ENCODE measurements at places on chromosomes 13 and 19.

DNA sequence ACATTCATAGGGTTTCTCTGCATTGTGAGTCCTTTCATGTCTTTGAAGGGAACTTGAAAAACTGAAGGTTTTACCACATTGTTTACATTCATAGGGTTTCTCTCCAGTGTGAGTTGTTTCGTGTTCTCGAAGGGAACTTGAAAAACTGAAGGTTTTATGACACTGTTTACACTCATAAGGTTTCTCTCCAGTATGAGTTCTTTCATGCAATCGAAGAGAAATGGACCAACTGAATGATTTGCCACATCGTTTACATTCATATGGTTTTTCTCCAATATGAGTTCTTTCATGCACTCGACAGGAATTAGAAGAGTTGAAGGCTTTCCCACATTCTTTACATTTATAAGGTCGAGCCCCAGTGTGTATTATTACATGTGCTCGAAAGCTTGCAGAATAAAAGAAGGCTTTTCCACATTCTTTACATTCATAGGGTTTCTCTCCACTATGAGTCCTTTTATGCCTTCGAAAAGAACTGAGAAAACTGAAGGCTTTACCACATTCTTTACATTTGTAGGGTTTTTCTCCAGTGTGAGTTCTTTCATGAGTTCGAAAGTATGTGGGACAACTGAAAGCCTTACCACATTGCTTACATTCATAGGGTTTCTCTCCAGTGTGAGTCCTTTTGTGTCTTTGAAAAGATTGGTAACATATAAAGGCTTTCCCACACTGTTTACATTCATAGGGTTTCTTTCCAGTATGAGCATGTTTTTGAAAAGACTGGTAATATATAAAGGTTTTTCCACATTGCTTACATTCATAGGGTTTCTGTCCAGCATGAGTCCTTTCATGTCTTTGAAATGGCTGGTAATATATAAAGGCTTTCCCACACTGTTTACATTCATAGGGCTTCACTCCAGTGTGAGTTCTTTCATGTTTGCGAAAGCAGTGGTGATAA lies 20.7 kb downstream of the ZNF14 start:
- DNase-seq = no peak

- no peak for DNase-seq
These were observed 3.0 kb downstream of the TM6SF2 start for GRCh38 chr19:19269952-19270694.

DNA sequence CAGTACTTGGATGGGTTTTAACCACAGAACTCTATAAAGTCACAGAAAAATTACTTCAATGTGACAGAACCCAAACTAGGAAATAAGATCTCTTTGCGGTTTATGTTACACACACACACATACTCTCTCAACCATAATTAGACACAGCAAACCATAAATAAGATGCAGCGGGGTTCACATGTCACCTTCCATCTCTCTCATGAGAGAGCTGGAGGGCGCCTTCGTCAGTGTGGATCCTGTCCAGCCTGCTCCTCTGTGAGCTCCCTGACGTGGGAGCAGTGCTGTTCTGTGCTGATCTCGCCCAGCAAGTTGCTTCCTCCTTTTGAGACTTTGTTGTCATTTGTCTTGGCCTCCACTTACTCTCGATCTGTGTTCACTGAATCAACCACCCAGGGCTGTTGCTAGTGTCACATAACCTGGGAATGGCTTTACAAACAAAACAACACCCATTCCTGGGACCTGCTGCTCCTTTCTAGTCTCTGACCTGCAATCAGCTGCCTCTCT lies 204.9 kb upstream of the KL start:
- no peak for DNase-seq

- DNase-seq = no peak
These were observed 107.1 kb upstream of the UQCRFS1 start for GRCh38 chr19:29320086-29320485.

DNA sequence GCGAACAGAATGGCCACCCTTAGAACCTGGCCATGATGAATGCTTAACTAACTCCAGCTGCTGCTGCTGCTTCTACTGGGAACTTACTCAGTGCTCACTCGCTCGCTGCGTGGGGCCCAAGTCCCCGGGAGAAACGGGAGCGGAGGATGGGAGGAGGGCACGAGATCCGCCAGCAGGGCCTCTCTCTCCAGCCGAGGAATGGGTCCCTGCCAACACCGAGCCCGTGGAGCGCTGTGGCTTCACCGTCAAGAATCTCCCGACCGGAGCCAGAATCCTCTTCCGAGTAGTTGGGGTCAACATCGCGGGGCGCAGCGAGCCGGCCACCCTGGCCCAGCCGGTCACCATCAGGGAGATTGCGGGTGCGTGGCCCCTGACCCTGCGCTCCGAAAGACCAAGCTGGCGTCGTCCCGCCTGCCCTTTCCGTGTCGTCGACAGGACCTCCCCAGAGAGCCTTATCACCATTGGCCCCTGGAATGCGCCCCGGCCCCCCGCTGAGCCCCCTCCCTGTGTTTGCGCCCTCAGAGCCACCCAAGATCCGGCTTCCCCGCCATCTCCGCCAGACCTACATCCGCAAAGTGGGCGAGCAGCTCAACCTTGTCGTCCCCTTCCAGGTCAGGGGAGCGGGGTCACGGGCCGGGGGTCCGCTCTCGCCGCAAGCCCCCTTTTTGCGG lies 17.8 kb upstream of the EMC10 start:
- no peak for DNase-seq

DNA sequence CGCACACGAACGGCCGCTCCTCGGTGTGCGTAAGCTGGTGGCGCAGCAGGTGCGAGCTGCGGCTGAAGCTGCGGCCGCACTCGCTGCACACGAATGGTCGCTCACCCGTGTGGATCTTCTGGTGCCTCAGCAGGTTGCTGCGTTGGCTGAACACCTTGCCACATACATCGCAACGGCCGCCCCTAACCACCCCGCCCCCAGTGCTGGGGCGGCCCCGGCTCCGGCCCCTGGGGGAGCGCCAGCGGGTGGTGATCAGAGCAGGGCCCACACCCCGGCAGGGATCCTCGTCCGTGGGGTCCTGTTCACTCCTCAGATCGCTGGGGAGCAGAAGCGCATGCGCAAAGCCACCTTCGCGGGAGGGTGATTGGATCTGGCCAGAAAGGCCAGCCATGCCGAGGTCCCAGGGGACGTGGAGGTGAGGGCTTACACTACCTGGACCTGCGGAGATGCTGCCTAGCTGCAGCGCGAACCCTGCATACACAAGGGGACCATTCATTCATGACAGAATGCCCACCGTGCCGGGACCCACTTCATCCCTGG lies 4.7 kb upstream of the UBE2M start:
- DNase-seq = no peak

DNA sequence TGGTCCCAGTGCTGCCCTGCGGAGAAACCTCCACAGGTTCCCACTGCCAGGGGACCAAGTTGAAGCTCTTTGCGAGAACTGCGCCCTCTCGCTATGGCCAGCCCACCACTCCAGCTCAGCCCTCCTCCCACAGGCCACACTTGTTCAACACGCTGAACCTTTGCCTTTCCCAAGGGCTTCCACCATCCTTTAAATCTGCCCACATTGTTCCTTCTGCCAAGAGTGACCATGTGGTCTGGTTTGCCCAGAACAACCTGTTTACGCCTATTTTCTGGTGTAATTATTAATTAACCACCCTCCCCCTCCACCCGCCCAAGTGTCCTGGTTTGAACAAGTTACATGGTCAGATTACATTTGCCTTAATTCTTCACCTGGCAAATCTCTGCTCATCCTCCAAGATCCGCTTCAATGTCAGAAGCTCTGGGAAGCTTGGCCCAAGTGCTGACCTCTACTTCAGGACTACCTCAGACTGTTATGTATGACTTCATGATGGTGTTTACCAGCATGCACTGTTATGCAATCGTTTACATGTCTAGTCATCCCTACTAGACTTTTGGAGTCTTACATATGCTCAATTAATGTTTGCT lies 12.0 kb upstream of the USP12 start:
- no peak for DNase-seq

DNA sequence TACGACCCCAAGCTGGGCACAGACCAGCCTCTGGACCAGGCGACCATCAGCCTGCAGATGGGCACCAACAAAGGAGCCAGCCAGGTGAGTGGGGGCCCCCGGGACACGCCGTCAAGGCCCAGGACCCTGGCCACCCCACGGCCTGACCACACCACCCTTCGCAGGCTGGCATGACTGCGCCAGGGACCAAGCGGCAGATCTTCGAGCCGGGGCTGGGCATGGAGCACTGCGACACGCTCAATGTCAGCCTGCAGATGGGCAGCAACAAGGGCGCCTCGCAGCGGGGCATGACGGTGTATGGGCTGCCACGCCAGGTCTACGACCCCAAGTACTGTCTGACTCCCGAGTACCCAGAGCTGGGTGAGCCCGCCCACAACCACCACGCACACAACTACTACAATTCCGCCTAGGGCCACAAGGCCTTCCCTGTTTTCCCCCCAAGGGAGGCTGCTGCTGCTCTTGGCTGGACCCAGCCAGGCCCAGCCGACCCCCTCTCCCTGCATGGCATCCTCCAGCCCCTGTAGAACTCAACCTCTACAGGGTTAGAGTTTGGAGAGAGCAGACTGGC lies 9.6 kb downstream of the ELOF1 start:
- no peak for DNase-seq

DNA sequence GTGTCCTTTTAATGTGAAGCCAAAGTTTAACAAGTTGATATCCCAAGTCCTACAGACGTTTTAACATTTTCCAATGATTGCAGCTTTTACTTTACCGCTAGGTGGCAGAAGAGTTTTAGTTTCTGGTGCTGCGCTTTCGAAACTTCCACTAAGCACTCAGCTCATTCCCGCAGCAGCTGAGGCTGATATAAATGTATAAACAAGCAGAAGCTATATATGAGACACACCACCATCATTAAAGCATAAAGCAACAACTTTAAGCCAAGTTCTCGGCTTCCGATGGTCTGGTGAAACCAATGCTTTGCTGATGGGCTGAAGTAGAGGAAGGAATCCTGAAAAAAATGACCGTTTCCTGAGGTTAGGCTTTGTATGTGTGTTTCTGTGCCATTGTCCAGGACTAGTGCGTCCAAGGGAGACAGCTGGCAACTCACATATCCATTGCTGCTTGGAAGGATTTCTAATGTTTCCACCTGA lies 753.9 kb downstream of the OLFM4 start:
- no peak for DNase-seq

- DNase-seq = no peak
These were observed 20.5 kb upstream of the STRN4 start for GRCh38 chr19:46766569-46767317.

GRCh38 chr13:46172531-46172991 lies 9.4 kb downstream of the LCP1 start:
- no peak for DNase-seq

DNA sequence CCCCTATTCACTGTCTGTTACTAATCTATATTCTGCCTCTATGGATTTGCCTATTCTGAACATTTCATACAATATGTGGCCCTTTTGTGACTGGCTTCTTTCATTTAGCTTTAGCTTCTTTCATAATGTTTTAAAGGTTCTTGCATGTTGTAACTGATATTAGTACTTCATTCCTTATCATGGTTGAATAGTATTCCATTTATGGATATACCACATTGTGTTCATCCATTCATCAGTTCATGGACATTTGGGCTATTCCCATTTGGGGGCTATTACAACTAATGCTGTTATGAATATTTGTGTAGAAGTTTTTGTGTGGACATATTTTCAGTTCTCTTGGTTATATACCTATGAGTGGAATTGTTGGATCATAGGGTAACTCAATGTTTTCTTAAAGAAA lies 44.4 kb upstream of the TDRD3 start:
- no peak for DNase-seq

DNA sequence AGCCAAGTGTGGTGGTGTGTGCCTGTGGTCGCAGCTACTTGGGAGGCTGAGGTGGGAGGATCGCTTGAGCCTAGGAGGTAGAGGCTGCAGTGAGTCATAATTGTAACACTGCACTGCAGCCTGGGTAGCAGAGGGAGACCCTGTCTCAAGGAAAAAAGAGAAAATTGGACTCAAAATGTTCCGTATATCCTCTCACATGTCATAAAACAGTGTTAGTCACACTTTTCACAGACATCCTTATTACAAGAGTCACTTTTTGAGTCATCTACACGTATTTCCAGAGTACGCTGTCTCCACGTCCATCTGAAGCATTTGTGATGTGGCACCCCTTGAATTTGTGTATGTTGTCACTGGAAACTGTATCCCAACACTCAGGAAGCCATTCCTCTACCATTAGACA lies 133.0 kb downstream of the SIPA1L3 start:
- DNase-seq = no peak

- no peak for DNase-seq
These were observed 182.2 kb downstream of the FOXO1 start for GRCh38 chr13:40484101-40484800.

DNA sequence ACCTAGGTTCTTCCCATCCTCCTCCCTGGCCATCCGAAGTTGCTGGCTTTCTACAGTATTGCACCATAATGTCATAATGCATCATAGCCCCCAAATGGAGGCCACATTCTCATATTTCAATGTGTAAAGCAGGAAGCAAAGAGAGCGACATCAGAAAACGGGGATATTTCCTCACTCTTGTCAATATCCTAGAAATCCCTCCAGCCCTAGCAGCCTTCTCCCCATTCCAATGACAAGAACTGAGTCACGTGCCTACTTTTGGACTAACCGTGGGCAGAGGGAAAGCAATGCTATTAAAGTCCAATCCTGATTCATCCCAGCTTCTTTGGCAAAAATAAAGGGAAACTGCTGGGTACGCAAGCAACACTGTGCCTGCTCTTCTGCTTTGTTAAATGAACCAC lies 4.3 kb upstream of the RAP2A start:
- no peak for DNase-seq

DNA sequence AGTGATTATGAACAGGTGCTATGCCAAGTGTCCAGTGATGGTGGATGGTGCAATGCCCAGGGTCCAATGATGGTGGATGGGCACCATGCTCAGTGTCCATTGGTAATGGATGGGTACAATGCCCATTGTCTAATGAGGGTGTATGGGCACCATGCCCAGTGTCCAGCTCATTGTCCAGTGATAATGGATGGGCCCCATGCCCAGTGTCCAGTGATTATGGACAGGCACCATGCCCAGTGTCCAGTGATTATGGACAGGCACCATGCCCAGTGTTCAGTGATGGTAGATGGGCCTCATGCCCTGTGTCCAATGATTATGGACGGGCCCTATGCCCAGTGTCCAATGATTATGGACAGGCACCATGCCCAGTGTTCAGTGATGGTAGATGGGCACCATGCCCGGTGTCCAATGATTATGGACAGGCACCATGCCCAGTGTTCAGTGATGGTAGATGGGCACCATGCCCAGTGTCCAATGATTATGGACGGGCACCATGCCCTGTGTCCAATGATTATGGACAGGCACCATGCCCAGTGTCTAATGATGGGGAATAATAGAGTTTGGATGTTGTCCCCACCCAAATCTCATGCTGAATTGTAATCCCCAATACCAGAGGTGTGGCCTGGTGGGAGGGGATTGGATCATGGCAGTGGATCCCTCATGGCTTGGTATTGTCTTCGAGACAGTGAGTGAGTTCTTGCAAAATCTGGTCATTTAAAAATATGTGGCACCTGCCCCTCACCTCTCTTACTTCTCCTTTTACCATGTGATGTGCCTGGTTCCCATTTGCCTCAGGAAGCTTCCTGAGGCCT lies 87.8 kb downstream of the ANKRD10 start:
- DNase-seq = no peak

DNA sequence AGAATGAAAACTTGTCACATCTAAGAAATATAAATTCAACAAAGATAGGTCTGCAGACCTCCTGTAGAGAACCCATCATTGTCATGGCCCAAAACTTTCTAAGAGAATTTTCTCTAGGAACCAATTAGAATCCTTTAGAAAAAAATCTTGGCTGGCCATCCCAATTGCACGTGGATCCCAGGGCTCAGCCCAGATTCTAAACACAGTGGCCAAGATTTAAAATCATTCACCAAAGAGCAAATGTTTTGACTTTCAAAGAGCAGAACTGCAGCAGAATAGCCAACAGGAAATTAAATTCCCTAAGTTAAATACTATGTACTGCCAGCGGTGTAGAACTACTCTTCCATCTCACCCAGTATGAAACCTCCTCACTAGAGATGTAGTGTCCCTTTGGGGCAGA lies 21.3 kb downstream of the IPO5 start:
- DNase-seq = no peak

All from esophagus squamous epithelium (tissue), 5 donors.